ENCODE measurements at places on chromosomes 7 and 10. TPM values are rescaled to one million over a fixed set of nuclear protein-coding genes. Genes with fewer than 3 reads are reported as not detected.
A peak's percentile ranks its signal among the peaks of the same experiment; 100 is the strongest.

GRCh38 chr10:74875966-74876365 lies 49.6 kb downstream of the KAT6B start:
- H3K27me3 ChIP-seq: no peaks in the 10 kb centered on the region
- H3K4me3 ChIP-seq: no peak overlapping the region
- DNase-seq: no peak
- H3K27ac ChIP-seq: peak overlapping the region; percentile 58
- H3K36me3 ChIP-seq: no peaks in the 10 kb centered on the region

- H3K4me1 ChIP-seq: no peaks in the 10 kb centered on the region
- H3K36me3 ChIP-seq: no peaks in the 10 kb centered on the region
- no peak overlapping the region for H3K4me3 ChIP-seq
- no peak for DNase-seq
Observed at GRCh38 chr10:4758256-4758655, 67.8 kb upstream of the AKR1E2 start.

GRCh38 chr10:128907155-128907941 lies 559.7 kb upstream of the MGMT start:
- no peaks in the 10 kb centered on the region for H3K36me3 ChIP-seq
- H3K27me3 ChIP-seq: no peaks in the 10 kb centered on the region
- no peak overlapping the region for H3K27ac ChIP-seq
- DNase-seq: no peak
- H3K4me3 ChIP-seq: no peak overlapping the region

GRCh38 chr7:110534241-110534931 lies 556.5 kb upstream of the LRRN3 start:
- no peaks in the 10 kb centered on the region for H3K36me3 ChIP-seq
- no peak overlapping the region for H3K4me3 ChIP-seq
- H3K27ac ChIP-seq: peak overlapping the region; percentile 65
- H3K27me3 ChIP-seq: no peaks in the 10 kb centered on the region
- peaks cover 6% of the 10 kb centered on the region for H3K4me1 ChIP-seq
- DNase-seq: no peak

The RELN gene
- total RNA-seq: 0.44 TPM

The NEUROG3 gene
- total RNA-seq: 2.0 TPM

GRCh38 chr10:123019941-123020703 lies 11.3 kb downstream of the ACADSB start:
- H3K36me3 ChIP-seq: peaks cover 13% of the 10 kb centered on the region
- no peak overlapping the region for H3K27ac ChIP-seq
- peak overlapping the region; percentile 20 for H3K4me3 ChIP-seq
- H3K4me1 ChIP-seq: peaks cover 73% of the 10 kb centered on the region

The TMEM72 gene
- total RNA-seq: not detected

- no peak overlapping the region for H3K4me3 ChIP-seq
- H3K27me3 ChIP-seq: no peaks in the 10 kb centered on the region
- peaks cover 29% of the 10 kb centered on the region for H3K4me1 ChIP-seq
- no peak overlapping the region for H3K27ac ChIP-seq
- no peaks in the 10 kb centered on the region for H3K36me3 ChIP-seq
- no peak for DNase-seq
Observed at GRCh38 chr7:141416650-141417270, 134.4 kb upstream of the AGK start.

The CELF2 gene
- total RNA-seq: 24.6 TPM

DNA sequence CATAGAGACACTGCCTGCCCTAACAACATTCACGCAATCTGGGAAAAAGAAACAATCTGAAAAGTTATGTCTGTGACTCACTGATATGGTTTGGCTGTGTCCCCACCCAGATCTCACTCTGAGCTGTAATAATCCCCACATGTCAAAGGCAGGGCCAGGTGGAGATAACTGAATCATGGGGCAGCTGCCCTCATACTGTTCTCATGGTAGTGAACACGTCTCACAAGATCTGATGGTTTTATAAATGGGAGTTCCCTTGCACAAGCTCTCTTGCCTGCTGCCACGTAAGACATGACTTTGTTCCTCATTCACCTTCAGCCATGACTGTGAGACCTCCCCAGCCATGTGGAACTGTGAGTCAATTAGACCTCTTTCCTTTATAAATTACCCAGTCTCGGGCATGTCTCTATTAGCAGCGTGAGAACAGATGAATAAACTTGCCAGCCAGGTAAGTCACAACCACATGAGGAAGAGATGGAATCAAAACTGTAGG lies 341.5 kb upstream of the AOAH start:
- no peak overlapping the region for H3K4me3 ChIP-seq
- no peaks in the 10 kb centered on the region for H3K36me3 ChIP-seq
- no peak overlapping the region for H3K27ac ChIP-seq
- H3K27me3 ChIP-seq: no peaks in the 10 kb centered on the region
- no peak for DNase-seq

- H3K4me1 ChIP-seq: no peaks in the 10 kb centered on the region
- H3K27me3 ChIP-seq: no peaks in the 10 kb centered on the region
- peak overlapping the region; percentile 68 for H3K27ac ChIP-seq
- no peak overlapping the region for H3K4me3 ChIP-seq
- peaks cover 39% of the 10 kb centered on the region for H3K36me3 ChIP-seq
- no peak for DNase-seq
Observed at GRCh38 chr10:35025916-35026315, 64.2 kb downstream of the CUL2 start.

DNA sequence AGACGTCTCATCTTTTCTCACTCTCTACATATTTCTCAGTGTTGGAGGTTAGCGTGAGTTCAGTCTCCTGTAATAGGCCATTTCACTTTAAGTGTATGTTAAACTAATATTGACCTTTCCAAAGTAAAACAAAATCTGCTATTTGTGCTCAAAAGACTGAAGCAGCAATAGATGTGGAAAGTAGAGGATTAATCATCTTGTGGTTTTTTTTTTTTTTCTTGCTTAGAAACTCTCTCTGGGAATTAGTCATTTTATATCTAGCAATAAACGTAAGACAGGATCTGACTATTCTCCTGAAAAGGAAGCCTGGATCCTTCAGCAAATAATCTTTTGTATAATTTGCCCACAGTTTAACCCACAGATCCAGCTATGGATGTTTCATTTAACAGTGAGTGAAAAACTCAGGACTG lies 81.7 kb downstream of the NRP1 start:
- H3K36me3 ChIP-seq: no peaks in the 10 kb centered on the region
- no peaks in the 10 kb centered on the region for H3K27me3 ChIP-seq
- H3K27ac ChIP-seq: no peak overlapping the region
- peaks cover 23% of the 10 kb centered on the region for H3K4me1 ChIP-seq

DNA sequence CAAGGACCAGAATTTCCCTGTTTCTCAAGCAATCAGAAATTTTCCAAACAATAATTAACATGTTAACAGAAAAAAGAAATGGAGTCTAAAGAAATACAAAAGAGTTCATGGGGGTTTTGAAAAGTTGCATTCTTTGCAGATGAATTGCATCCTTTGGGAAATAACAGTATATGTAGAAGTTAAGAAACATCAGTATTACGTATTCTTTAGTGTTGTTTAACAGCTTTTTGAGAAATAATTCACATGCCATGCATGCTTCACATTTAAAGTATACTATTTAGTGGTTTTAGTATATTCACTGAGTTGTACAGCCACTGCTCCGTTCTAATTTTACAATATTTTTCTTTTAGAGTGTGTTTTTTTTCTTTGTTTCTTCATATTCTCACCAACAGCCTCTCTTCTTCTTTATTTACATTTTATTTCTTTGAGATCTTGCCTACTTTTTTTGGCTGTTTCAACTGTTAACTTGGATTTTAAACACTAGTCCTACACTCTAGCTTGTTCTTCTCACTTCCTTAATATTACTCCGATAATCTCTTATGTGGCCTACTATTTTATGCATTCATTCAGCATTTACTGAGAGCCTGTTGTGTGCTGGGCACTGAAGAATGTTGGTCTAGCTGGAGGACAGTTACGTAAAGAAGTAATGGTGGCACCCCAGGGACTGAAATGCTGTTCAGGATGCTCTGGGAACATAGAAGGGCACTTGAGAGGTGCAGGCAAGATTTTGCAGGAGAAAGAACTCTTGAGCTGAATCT lies 330.1 kb downstream of the EXOC4 start:
- no peak for DNase-seq
- no peak overlapping the region for H3K4me3 ChIP-seq
- peaks cover 24% of the 10 kb centered on the region for H3K4me1 ChIP-seq
- peaks cover 6% of the 10 kb centered on the region for H3K36me3 ChIP-seq

The ASB4 gene
- 0.07 TPM for total RNA-seq

- no peak overlapping the region for H3K4me3 ChIP-seq
- H3K27me3 ChIP-seq: peaks cover 9% of the 10 kb centered on the region
- H3K27ac ChIP-seq: no peak overlapping the region
- peaks cover 66% of the 10 kb centered on the region for H3K36me3 ChIP-seq
- DNase-seq: no peak
Observed at GRCh38 chr10:130739016-130739756, 572.3 kb downstream of the TCERG1L start.

DNA sequence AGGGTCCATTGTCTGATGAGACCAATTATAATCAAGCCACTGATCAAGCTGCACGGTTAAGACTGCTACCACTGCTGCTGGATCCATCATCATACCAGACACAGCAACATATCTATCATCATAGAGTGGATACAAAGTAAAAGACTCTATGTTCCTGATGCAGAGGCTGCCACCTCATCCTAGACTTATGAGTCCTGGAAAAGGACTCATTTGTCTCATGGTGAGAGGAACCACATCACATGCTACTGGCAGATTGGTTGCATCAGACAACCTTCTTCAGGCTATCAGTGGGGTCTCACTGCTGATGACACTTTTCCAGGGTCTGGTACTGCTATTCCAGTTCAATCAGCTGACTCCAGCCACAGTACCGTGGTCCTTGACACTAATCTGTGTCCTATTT lies 79.0 kb downstream of the ABI1 start:
- no peaks in the 10 kb centered on the region for H3K36me3 ChIP-seq
- H3K4me1 ChIP-seq: peaks cover 51% of the 10 kb centered on the region
- H3K27me3 ChIP-seq: no peaks in the 10 kb centered on the region
- H3K4me3 ChIP-seq: no peak overlapping the region

The TMEM270 gene
- total RNA-seq: not detected

DNA sequence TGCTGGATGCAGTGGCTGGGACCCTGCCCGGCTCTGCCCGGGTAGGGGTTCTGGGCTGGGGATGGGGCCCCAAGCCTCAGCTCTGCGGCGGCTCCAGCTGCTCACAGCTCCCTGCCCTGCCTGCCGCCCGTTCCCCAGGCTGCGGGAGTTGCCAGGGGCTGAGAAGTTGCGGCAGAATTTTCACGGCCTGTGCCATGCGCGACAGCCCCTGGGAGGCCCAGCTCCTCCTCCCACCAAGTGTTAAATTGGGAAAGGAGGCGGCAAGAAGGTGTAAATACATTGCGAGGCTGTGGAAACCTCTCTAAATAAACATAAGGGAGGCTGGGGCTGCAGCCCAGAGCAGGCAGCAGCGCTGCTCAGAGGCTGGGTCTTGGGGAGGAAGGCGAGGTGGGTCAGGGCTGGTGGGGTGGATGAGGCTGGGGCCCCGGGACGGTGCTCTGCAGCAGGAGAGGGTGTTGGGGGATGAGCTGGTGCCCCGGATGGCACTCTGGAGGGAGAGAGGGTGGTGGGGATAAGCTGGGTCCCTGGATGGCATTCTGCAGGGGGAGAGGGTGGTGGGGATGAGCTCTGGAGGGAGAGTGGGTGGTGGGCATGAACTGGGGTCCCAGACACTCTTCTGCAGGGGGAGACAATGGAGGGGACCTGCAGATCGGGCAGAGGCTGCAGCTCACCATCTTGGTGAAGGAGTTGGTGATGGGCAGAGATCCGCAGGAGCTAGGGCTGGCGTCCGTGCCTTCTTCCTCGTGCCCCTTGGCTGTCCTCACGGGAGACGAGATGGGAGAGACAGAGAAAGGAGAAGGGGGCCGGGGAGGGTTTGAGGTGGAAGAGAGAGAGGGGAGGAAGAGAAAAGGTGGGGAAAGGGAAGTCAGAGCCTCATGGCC lies 85.5 kb upstream of the GNA12 start:
- 0 out of 2 replicates have a peak, but pooled peaks cover 2% of the 10 kb centered on the region for H3K36me3 ChIP-seq
- H3K27me3 ChIP-seq: no peaks in the 10 kb centered on the region
- H3K4me1 ChIP-seq: no peaks in the 10 kb centered on the region
- H3K4me3 ChIP-seq: no peak overlapping the region
- H3K27ac ChIP-seq: no peak overlapping the region

All from WTC11 (cell line).